ENCODE measurements at places on chromosomes 3 and 15.

GRCh38 chr15:80855206-80855605 is 76.0 kb downstream of the CEMIP start:
- no peak for DNase-seq

DNA sequence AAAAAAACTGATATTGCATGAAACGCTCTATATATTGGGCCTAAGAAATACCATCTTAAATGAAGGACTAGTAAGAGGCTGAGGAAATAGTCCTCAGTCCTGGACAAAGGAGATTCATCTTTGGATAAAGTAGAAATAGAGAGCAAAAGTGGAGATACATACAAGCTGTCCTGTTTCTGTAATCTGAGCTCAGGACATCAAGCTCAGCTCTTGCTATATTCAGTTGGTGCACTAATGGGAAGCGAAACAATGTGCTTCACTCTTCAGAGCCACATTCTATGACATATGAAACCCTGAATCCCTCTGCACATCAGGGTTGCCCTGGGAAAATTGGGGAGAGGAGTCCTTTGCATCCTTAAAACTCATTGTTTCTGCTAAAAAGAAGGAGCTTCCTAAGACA is 290.7 kb downstream of the VPS13C start:
- DNase-seq: peak; percentile 2

DNA sequence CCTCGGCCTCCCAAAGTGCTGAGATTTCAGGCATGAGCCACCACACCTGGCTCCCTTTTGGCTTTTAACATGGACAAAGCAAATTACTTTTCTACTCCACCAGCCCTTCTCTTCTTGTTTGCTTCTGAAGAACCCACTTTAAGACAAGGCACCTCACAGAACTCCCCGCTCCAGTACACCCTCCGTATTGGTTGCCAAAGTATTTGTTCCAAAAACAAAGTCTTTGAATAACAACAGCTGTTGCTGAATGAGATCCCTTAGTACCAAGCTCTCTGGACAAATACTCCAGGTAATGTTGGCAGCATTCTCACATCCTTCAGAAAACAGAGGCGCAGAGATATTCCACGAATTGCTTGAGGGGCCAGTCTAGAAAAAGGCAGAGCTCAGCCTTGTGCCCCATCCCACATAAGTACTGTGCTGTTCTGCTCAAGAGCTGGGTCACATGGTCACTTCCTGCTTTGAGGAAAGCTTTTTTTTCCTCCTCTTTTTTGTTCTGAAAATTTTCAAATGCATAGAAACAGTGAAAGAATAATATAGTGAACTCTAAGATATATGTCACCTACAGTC is 7.3 kb upstream of the CHCHD6 start:
- no peak for DNase-seq

DNA sequence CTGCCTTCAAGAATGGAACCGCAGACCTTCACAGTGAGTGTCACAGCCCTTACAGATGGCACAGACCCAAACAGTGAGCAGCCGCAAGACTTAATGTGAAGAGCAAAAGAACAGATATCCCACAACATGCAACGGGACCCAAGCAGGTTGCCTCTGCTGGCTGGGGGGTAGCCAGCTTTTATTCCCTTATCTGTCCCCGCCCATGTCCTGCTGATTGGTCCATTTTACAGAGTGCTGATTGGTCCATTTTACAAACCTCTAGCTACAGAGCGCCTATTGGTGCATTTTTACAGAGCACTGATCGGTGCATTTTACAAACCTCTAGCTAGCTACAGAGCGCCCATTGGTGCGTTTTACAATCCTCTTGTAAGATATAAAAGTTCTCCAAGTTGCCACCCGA is 102.0 kb upstream of the IGF1R start:
- DNase-seq: no peak

GRCh38 chr3:101266566-101266965 is 53.8 kb downstream of the IMPG2 start:
- DNase-seq: no peak
